ENCODE measurements at places on chromosomes 13 and 19.
A peak's percentile ranks its signal among the peaks of the same experiment; 100 is the strongest.

- peak overlapping the region; percentile 21 for H3K4me3 ChIP-seq
- H3K27me3 ChIP-seq = peaks cover 18% of the 10 kb centered on the region
- no peak for DNase-seq
- H3K4me1 ChIP-seq = no peaks in the 10 kb centered on the region
- no peak overlapping the region for H3K27ac ChIP-seq
These were observed 1.2 kb downstream of the CD33 start for GRCh38 chr19:51226067-51226466.

GRCh38 chr13:105219651-105220050, 1315.8 kb downstream of the EFNB2 start:
- H3K27ac ChIP-seq = no peak overlapping the region
- no peaks in the 10 kb centered on the region for H3K4me1 ChIP-seq
- DNase-seq = no peak
- no peak overlapping the region for H3K4me3 ChIP-seq

DNA sequence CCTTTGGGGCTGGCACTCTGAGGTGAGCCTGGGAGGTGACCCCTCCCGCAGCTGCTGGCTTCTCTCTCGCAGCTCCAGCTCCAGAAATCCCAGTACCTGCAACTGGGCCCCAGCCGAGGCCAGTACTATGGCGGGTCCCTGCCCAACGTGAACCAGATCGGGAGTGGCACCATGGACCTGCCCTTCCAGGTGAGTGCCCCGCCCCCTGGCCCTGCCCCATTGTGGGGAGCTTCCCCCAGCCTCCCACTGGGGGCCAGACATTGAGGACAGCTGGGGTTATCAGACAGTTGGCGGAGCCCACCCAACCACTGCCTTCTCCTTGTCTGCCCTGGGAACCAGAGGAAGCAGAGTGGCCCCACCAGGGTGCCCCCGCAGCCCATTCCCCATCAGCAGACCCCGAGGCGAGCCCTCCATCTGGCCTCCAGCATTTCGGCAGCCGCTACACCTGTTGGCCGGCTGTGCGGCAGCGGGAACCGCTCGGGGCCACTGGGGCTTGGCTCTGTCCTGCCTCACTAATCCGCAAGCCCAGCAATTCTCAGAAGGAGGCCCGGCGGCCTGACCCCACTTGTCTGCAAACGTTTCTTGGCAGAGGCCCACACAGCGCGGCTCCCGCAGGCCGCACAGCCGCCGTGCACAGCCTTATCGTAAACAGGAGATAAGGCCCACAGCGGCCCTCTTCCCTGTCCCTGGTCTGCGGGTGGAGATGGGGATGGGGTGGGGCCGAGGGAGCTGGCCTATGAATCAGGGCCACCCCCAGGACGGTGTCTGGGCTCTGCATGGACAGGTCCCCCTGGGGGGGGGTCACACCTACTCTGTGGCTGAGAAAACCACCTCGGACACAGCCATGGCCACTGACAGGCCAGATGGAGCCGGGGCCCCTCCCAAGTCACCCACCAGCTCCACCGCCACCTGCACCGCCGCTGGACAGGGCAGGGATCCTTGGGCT, 48.0 kb downstream of the COMP start:
- H3K36me3 ChIP-seq = no peaks in the 10 kb centered on the region
- no peak overlapping the region for H3K4me3 ChIP-seq
- no peaks in the 10 kb centered on the region for H3K27me3 ChIP-seq

- peaks cover 17% of the 10 kb centered on the region for H3K4me1 ChIP-seq
- H3K27ac ChIP-seq = no peak overlapping the region
- no peak overlapping the region for H3K4me3 ChIP-seq
- no peaks in the 10 kb centered on the region for H3K27me3 ChIP-seq
- no peaks in the 10 kb centered on the region for H3K36me3 ChIP-seq
These were observed 57.1 kb downstream of the ALOX5AP start for GRCh38 chr13:30792285-30793000.

- H3K27ac ChIP-seq = no peak overlapping the region
- no peak overlapping the region for H3K4me3 ChIP-seq
- H3K27me3 ChIP-seq = no peaks in the 10 kb centered on the region
- DNase-seq = no peak
These were observed 29.0 kb upstream of the MIER2 start for GRCh38 chr19:373391-374182.

DNA sequence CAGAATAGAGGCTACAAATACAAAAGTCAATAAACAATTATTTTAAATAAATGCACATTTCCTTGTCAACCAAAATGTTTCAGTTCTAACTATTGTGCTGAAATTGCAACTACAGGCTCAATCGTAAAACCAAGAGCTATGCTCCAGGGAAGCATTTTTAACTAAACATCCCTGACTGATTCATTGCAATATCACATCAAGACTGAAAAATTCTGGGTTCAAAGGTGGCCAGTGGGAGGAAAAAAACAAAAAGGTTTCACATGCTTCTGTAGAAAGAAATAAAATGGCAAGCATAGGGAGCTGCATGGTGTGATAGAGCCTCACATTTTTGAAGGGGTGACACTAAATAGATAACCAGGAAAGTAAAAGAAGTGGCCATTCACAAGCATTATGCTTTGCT, 862.8 kb downstream of the PCDH9 start:
- no peak overlapping the region for H3K4me3 ChIP-seq
- H3K27me3 ChIP-seq = no peaks in the 10 kb centered on the region
- H3K4me1 ChIP-seq = no peaks in the 10 kb centered on the region
- H3K27ac ChIP-seq = no peak overlapping the region
- no peaks in the 10 kb centered on the region for H3K36me3 ChIP-seq

GRCh38 chr13:47038188-47038587, 141.3 kb upstream of the HTR2A start:
- H3K27me3 ChIP-seq = no peaks in the 10 kb centered on the region
- no peak for DNase-seq
- H3K4me1 ChIP-seq = no peaks in the 10 kb centered on the region
- H3K4me3 ChIP-seq = no peak overlapping the region

DNA sequence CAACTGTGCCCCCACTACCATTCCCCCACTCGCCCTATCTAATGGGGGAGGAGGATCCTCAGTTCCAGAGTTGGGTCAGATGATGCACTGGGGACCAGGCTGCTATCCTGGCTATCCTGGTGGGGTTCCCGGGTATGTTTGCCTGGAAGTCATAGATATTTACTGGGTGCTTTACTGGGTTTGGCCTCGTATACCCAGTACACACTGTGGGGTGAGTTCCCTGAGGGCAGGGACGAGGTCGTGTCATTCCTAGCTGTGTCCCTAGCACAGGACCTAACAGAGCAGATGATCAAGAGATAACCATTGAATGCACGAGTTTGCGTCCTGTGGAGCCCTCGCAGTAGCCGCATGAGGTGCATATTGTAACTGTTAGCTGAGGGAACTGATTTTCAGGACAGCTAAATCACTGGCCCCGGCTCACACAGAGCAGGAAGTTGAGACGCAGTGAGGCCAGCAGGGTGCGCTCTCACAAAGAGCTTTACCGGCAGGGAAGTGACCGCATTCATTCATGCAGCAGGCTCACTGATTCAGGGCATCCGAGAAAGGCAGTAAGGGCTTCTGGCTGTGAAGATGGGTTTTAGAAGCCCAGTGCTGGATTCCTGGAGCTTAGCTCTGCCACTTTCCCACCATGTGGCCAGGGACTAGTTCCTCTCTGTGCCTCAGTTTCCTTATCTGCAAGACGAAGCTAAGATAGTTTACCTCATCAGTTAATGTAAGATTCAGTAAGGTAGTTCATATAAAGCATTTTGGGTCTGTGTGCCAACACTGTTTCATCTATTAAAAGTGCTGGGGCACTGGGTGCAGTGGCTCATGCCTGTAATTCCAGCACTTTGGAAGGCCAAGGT, 6.0 kb downstream of the RUVBL2 start:
- H3K27ac ChIP-seq = no peak overlapping the region
- H3K4me1 ChIP-seq = peaks cover 13% of the 10 kb centered on the region
- H3K27me3 ChIP-seq = no peaks in the 10 kb centered on the region
- peaks cover 17% of the 10 kb centered on the region for H3K36me3 ChIP-seq

- DNase-seq = no peak
- H3K36me3 ChIP-seq = no peaks in the 10 kb centered on the region
- H3K27ac ChIP-seq = no peak overlapping the region
These were observed 39.7 kb downstream of the MLLT1 start for GRCh38 chr19:6239871-6240676.

- DNase-seq = no peak
- H3K27me3 ChIP-seq = no peaks in the 10 kb centered on the region
- H3K4me3 ChIP-seq = no peak overlapping the region
- H3K36me3 ChIP-seq = peaks cover 80% of the 10 kb centered on the region
- no peak overlapping the region for H3K27ac ChIP-seq
These were observed 6.8 kb upstream of the ECH1 start for GRCh38 chr19:38838208-38838985.

DNA sequence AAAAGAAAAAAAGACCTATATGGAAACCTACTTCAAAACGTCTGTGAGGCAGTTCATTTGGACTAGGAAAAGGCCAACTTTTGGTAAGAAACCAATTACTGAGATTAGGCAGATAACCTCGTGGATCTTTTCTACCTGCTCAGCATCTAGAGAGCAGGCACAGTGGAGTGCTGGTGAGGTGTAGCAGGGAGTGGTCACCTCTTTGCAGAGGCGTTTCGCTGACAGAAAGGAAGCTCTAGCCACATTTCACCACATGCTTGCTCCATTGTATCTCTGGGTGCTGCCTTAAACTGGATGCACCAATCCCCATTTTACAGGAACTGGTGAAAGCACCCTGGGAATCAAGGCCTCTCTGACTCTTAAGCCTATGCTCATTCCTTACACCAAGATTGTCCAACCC, 360.5 kb downstream of the LIG4 start:
- no peaks in the 10 kb centered on the region for H3K36me3 ChIP-seq
- no peak for DNase-seq
- no peak overlapping the region for H3K4me3 ChIP-seq
- H3K27me3 ChIP-seq = no peaks in the 10 kb centered on the region
- no peaks in the 10 kb centered on the region for H3K4me1 ChIP-seq
- no peak overlapping the region for H3K27ac ChIP-seq

DNA sequence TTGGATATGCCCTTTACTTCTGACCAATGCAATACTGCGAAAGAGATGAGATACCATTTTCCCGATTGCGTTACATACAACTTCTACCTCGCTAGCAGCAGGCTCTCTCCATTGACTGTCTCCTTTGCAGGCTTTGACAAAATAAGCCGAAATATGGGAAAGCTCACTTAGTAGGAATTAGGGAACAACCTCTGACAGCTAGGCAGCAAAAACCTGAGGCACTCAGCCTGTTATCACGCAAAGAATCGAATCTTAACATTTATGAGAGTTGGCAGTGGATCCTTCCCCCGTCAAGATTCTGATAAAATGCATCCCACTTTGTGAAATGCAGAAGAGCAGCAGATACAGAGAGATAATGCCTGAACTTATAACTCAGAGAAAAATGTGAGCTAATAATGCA, 1379.5 kb upstream of the PCDH9 start:
- no peak overlapping the region for H3K4me3 ChIP-seq
- no peaks in the 10 kb centered on the region for H3K36me3 ChIP-seq
- H3K27ac ChIP-seq = no peak overlapping the region
- no peaks in the 10 kb centered on the region for H3K27me3 ChIP-seq
- DNase-seq = no peak

- H3K4me1 ChIP-seq = no peaks in the 10 kb centered on the region
- no peaks in the 10 kb centered on the region for H3K36me3 ChIP-seq
- no peak overlapping the region for H3K4me3 ChIP-seq
- no peak for DNase-seq
These were observed 76.0 kb upstream of the LSM14A start for GRCh38 chr19:34096020-34096915.

GRCh38 chr19:53132141-53132991, at the start of gene ZNF415:
Gene ZNF415, minus strand, starts transcription at chr19:53132910. Its CDS starts 10,234 bp downstream, at chr19:53122676.
- H3K27ac ChIP-seq = no peak within 1 kb of the TSS
- H3K27me3 ChIP-seq = no peaks in the 10 kb centered on the region
- H3K36me3 ChIP-seq = no peaks in the 10 kb centered on the region
- peaks cover 14% of the 10 kb centered on the region for H3K4me1 ChIP-seq
- peak within 1 kb of the TSS; percentile 54 for H3K4me3 ChIP-seq

DNA sequence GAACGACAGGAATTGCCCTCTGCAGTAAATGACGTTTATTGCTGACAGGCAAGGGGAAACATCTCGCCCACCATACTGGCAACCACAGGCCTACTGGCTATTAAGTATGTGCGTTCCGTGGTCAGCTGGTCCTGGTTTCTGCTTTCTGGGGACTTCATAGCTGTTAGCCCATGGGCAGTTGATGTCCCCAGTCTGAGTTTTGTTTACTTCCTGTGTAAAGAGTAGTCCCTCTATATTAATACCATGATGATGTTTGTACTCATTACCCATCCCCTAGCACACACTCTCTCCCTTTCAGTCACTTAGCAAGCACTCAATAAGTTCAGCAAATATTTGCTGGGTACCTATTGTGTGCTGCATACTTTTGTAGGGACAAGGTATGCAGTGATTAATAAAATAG, 6.5 kb upstream of the MIA start:
- H3K27me3 ChIP-seq = no peaks in the 10 kb centered on the region
- H3K36me3 ChIP-seq = peaks cover 32% of the 10 kb centered on the region
- peaks cover 25% of the 10 kb centered on the region for H3K4me1 ChIP-seq
- no peak for DNase-seq
- H3K4me3 ChIP-seq = no peak overlapping the region

GRCh38 chr19:46081928-46082727, 41.3 kb upstream of the IGFL4 start:
- H3K36me3 ChIP-seq = no peaks in the 10 kb centered on the region
- no peak overlapping the region for H3K4me3 ChIP-seq
- peaks cover 6% of the 10 kb centered on the region for H3K4me1 ChIP-seq
- DNase-seq = no peak
- H3K27ac ChIP-seq = no peak overlapping the region
- H3K27me3 ChIP-seq = peaks cover 46% of the 10 kb centered on the region

GRCh38 chr13:44652168-44652567, 76.0 kb upstream of the TSC22D1 start:
- no peak for DNase-seq
- H3K4me3 ChIP-seq = no peak overlapping the region
- H3K36me3 ChIP-seq = no peaks in the 10 kb centered on the region
- H3K27ac ChIP-seq = no peak overlapping the region
- peaks cover 4% of the 10 kb centered on the region for H3K27me3 ChIP-seq

DNA sequence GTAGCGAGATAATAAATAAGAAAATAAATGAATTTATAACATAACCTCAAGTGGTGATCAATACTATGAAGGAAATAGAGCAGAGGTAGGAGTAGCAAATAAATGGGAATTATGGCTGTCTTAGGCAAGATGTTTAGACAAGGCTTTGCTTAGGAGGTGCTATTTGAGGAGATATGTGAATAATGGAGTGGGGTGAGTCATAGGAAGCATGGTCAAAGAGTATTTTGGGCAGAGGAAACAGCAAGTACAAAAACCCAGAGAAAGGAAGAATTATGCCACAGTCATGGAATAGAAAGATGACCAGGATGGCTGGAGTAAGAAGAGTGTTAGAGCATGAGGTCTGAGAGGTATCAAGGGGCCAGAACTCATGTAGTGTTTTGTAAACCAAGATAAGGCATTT, 33.6 kb upstream of the LPAR6 start:
- peaks cover 12% of the 10 kb centered on the region for H3K4me1 ChIP-seq
- no peak for DNase-seq
- no peak overlapping the region for H3K27ac ChIP-seq
- no peak overlapping the region for H3K4me3 ChIP-seq

GRCh38 chr19:31283701-31284100, 65.5 kb downstream of the TSHZ3 start:
- H3K4me1 ChIP-seq = peaks cover 3% of the 10 kb centered on the region
- no peaks in the 10 kb centered on the region for H3K27me3 ChIP-seq
- no peak overlapping the region for H3K27ac ChIP-seq
- no peaks in the 10 kb centered on the region for H3K36me3 ChIP-seq

- H3K27me3 ChIP-seq = peaks cover 32% of the 10 kb centered on the region
- no peak overlapping the region for H3K27ac ChIP-seq
- H3K4me1 ChIP-seq = peaks cover 7% of the 10 kb centered on the region
- no peak overlapping the region for H3K4me3 ChIP-seq
- no peak for DNase-seq
These were observed 421 bp upstream of the GPR12 start for GRCh38 chr13:26760832-26761582.

GRCh38 chr19:42130254-42130573, 2.0 kb downstream of the POU2F2 start:
- no peaks in the 10 kb centered on the region for H3K27me3 ChIP-seq
- H3K4me1 ChIP-seq = peaks cover 84% of the 10 kb centered on the region
- peak overlapping the region; percentile 33 for H3K4me3 ChIP-seq
- no peak overlapping the region for H3K27ac ChIP-seq

All from CD4-positive, alpha-beta T cell (primary cell).